ENCODE measurements at places on chromosomes 4 and X.

GRCh38 chrX:63930140-63930539, 145.1 kb upstream of the ARHGEF9 start:
- H3K4me3 ChIP-seq: no peak overlapping the region
- peak; percentile 3 for DNase-seq
- H3K27me3 ChIP-seq: peaks cover 2% of the 10 kb centered on the region
- H3K36me3 ChIP-seq: no peaks in the 10 kb centered on the region
- H3K27ac ChIP-seq: peak overlapping the region; percentile 82

DNA sequence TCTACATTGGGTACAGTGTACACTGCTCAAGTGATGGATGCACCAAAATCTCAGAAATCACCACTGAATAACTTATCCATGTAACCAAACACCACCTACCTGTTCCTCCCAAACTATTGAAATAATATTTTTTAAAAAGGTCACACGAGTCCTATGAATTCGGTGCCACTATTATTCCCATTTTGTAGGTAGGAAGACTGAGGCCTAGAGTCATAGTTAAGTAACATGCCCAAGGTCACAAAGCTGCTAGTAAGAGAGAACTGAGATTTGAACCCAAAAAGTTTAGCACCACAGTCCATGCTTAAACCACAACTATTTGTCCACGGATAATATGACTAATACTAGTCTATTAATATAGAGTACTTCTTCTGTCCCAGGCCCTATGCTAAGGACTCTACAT, 2.7 kb downstream of the ARHGEF6 start:
- no peak for DNase-seq
- no peak overlapping the region for H3K4me3 ChIP-seq
- no peak overlapping the region for H3K27ac ChIP-seq
- H3K27me3 ChIP-seq: no peaks in the 10 kb centered on the region

- H3K4me3 ChIP-seq: no peak overlapping the region
- H3K27me3 ChIP-seq: peaks cover 19% of the 10 kb centered on the region
- no peak overlapping the region for H3K27ac ChIP-seq
Observed at GRCh38 chr4:54118850-54119589, 19.1 kb downstream of the GSX2 start.

DNA sequence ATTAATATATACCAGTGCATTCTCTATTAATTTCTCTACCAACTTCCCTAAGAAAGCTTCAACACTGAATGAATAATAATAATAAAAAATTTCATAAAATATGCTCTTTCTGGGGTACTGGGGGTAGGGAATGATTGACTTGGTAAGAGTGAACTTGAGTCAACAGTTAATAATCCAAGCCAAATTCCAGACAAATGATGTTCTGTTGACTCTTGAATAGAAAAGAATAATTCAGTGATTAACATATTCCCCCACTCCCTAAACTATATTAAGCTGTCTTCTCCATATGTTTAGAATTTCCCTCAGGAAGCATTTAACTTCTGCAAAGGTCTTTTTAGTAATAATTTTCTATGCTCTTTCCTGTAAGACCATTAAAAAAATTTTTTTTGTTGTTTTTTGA, 12.3 kb downstream of the PGRMC2 start:
- no peak for DNase-seq
- no peak overlapping the region for H3K27ac ChIP-seq
- H3K4me1 ChIP-seq: no peaks in the 10 kb centered on the region
- peaks cover 87% of the 10 kb centered on the region for H3K36me3 ChIP-seq
- no peaks in the 10 kb centered on the region for H3K27me3 ChIP-seq

All from nephron progenitor cell (in vitro differentiated cells).